Activated naive CD4-positive, alpha-beta T cell (primary cell): ENCODE measurements at places on chromosomes 2 and 18.

GRCh38 chr2:40032650-40033319 is 253.7 kb upstream of the THUMPD2 start:
- DNase-seq, result no peak

- DNase-seq, result no peak
These were observed 244.7 kb downstream of the HNMT start for GRCh38 chr2:138209009-138209408.

GRCh38 chr2:33190393-33190937 is 243.7 kb downstream of the LTBP1 start:
- no peak for DNase-seq

DNA sequence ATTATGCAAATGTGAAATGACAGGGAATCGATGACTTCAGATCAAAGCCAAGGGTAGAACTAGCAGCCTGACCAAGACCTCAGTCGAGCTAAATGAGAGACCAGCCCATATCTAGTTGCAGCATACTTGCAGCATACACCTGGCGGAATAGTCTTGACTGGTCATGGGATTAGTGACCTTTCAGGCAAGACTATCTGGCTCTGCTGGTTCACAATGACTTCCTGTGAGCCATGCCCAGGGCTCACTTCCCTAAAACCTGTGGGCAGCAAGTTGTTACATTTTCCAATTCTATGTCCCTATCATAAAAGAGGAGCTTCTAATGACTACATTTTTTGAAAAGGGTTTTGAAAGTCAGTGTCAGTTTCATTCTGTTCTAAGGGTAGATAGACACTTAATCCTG is 1624.9 kb upstream of the CELF4 start:
- no peak for DNase-seq

DNA sequence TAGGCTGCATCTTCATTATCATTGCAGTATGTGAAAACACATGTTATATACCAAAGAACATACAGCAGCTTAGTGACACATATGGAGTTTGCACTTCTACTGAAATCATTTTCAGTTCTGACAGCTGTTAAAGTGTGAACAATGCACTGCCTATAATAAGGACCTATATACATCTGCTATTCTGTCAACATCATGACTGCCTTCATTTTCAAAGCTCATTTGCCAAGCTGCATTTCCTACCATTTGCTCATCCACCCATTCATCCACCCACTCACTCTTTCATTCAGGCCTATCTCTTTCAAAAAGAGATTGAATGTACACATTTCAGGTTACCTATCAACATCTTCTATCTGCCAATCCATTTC is 81.7 kb upstream of the STK17B start:
- no peak for DNase-seq

DNA sequence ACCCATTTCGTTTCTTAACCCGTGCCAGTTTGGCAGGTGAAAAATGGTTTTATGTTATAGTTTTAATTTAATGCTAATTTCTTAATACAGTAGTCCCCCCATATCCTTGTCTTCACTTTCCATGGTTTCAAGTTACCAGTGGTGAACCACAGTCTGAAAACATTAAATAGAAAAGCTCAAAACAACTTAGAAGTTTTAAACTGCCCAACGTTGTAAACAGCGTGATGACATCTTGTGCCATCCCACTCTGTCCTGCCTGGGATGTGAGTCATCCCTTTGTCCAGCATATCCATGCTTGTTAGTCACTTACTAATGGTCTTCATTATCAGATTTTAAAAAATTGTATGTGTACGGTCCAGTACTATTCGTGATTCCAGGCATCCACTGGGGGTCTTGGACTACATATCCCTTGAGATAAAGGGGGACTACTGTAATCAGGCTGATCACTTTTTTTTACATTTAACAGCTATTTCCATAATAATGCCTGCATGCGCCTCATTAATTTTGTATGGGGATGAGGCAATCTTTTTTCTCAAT is 31.9 kb downstream of the SLC66A3 start:
- no peak for DNase-seq

DNA sequence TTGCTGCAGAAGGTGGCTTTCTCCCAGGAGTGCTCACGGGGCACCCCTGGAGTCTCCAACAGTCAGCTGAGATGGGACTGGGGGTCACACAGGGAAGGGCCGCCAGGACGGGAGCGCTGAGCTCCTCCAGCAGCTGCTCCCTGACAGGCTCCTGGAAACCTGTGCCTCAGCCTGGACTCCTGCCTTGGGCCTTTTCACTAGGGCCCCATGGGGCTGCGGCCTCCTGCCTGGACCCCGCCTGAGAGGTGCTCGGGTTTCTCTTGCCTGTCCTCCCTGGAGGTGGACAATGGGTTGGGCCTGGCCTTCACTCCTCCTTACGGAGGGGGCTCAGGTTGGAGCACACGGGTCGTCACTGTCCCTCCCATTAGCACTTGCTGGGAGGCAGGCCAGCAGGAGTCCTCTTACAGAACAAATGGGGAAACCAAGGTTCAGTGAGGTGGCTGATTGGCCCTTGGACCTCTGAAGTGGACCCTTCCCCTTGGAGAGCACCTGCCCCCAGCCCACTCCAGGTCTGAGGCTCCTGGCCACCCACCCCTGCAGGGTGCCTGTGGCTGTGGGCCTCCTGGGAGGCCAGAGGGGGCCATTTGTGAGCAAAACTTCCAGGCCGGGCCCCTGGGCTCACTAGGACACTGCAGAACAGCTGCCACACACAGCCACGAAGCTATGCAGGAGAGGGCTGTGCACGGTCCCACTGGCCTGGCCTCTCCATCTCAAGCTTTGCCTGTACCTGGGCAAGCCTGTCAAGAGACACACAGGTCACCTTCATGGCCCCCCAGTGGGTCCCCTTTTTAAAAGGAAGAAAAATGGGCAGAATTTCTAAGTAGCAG is 57.1 kb upstream of the ODC1 start:
- no peak for DNase-seq

- DNase-seq, result no peak
These were observed 21.6 kb downstream of the KIF1A start for GRCh38 chr2:240798327-240798905.

GRCh38 chr2:217955881-217956493 is 46.8 kb downstream of the TNS1 start:
- no peak for DNase-seq

GRCh38 chr2:50546790-50547189 is 485.1 kb downstream of the NRXN1 start:
- no peak for DNase-seq

DNA sequence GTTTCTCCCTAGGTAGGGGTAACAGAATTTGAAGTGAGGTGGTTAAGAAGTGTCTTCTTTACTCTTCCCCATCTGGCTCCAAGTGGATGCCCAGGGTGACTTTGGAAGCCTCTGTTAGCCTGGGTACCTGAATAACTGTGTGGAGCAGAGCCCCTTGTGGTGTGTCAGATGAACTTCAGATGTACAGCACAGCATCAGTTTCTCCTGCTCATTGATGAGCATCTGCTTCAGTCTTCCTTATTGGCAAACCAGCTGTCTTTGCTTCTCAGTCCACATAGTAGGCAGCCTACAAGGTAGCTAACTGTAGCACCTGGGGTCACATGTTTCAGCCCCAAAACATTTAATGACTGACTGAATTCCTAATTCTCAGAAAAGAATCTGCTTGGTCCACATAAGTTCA is 56.2 kb upstream of the ATP8B1 start:
- no peak for DNase-seq

DNA sequence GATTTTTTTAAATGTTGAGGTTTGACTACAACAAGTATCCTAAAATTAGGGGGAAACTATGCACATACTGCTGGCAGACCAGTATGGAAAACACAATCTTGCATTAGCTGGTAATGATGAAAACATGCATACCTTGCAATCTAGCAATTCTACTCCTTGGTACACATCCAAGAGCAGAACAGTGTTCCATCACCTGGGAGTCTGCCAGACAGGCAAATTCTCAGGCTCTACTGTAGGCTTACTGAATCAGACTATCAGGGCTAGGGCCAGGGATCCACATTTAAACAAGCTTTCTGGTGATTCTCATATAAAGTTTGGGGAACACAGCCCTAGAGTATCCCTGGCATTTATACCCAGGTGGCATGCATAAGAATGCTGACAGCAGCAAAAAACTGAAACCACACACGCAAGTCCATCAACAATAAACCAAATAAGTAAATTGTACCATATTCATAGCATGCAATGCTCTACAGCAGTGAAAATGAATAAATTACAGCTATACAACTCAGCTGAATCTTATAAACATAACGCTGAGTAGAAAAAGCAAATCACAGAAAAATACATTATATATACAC is 13.6 kb downstream of the CDH2 start:
- no peak for DNase-seq

GRCh38 chr2:52880872-52881271 is 886.7 kb upstream of the CHAC2 start:
- DNase-seq, result no peak

DNA sequence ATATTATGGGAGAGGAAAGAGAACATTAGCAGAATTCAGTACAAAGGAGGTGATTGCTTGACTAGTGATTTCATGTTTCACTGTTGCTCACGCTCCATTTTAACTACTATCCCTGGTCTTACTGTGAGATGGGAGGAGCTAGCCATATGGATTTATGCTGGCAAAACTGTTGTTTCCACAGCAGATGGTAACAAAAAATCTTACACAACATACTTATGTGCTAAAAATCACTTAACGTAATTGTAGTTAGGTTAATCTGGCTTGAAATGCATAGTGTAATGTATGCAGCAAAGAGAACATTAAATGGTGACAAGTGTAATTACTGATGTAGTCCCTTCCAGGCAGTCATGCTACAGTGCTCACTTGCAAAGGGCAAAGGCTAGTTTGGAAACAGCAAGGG is 155.6 kb upstream of the LYPD1 start:
- no peak for DNase-seq

- DNase-seq, result no peak
These were observed 30.3 kb downstream of the PROC start for GRCh38 chr2:127448526-127448925.

GRCh38 chr2:65367524-65367923 is 64.9 kb downstream of the SPRED2 start:
- no peak for DNase-seq
